Kasumi-1 (cell line): ENCODE measurements at places on chromosomes 7 and 10.
A peak's percentile ranks its signal among the peaks of the same experiment; 100 is the strongest.

DNA sequence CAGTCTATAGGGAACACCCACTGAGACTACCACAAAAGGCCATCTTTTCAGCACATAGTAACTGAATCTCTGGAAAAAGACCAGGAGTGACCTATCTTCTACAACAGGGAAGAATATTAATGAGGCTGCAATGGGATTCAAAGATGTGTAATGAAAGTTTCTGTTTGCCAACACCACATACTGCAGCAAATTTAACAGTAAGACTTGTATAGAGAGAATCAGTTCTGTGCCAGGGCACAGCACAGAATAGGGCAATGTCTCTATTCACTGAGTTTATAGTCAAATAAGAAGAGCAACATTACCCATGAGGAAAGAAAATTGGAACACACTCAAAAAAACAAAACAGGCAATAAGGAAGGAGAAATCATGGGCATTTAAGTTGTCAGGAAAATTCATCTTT lies 91.4 kb upstream of the PTN start:
- no peak for DNase-seq

- DNase-seq = no peak
Observed at GRCh38 chr7:128886391-128887168, 23.9 kb downstream of the ATP6V1F start.

DNA sequence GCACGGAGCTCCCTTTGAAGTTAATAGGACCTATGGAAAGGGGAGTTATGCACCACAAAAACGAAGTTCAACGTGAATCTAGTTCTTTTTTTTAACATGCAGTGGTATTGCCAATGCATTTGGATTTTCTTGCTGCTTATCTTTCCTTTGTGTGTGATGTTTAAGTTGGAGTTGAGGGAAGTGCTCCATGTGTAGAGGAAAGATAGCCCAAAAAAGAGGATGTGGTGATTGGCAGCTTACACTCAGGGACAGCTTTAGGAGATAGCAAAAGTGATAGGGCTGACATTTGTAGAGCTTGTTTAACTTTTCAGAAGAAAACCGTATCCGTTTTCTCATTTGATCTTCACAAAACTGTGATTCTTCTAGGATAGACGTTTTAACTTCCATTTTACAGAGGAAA lies 101.3 kb downstream of the MDFIC start:
- DNase-seq = peak; percentile 81

- DNase-seq = no peak
Observed at GRCh38 chr7:33336820-33337219, 207.5 kb downstream of the BBS9 start.

DNA sequence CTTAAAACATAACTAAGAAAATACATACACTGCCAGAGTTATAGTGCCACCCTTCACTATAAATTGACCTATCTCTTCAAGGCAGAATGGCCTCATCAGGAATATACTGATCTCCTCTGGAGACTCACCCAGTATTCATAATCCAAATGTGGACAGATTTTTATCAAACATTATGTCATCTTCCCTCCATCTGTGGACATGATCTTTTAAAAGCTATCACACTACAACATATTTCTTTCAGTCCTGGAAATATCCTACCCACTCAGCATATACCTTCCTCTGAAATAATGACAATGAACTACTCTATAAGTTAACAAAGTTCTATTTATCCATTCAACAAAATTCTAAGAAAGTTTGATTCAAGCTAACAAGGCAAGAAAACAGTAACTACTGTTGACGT lies 3.2 kb downstream of the ZNF800 start:
- no peak for DNase-seq

DNA sequence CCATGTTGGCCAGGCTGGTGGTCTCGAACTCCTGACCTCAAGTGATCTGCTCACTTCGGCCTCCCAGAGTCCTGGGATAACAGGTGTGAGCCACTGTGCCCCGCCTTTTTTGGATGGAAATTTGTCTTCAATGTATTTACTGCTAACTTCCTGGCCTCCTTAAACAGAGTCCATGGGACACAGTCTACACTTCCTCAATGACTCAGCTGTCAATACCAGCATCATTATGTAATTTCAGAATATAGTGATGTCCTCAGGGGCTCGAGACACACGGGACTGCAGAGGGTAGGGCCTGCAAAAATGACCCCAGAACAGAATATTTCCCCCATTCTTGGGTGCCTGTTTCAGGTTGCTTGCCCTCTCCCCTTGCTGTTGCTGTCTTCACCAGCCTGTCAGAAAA lies 31.1 kb downstream of the CAMK2G start:
- no peak for DNase-seq

- no peak for DNase-seq
Observed at GRCh38 chr10:19620811-19621210, 195.4 kb upstream of the PLXDC2 start.

- no peak for DNase-seq
Observed at GRCh38 chr7:146126767-146127509, 10.3 kb downstream of the CNTNAP2 start.

DNA sequence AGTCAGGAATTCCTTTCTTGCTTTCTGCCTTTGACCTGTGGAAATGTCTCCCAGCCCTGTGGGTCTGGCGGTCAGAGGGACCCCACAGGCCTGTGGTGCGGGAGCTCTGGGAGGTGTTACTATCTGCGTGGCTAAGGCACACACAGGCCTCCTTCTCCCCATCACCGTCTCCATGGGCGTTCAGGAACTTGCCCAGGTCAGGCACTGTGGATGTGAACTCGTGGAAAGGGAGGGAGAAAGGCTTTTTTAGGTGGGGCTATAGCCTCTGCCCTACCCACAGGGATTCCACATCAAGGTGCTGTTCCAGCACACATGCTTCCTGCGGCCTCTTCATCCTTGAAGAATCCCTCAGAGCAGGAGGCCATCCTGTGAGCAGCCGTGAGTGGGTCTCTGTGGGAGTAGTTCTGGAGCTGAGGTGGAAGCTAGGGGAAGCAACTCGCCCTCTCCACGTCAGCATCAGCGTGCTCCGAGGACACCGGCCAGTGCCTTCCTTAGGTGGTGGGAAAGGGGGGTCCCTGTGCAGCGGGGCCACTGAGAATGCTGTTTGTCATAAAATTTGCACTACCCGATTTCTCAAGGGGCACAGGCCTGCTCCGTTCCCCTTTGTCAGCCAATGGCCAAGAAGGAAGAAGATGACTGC lies 7.5 kb upstream of the ATP6V0E2 start:
- DNase-seq = no peak

GRCh38 chr7:129707910-129708499 lies 96.5 kb downstream of the NRF1 start:
- no peak for DNase-seq

GRCh38 chr10:29030900-29031299 lies 258.0 kb upstream of the LYZL1 start:
- no peak for DNase-seq

- DNase-seq = no peak
Observed at GRCh38 chr10:131514454-131514853, 202.9 kb upstream of the TCERG1L start.

DNA sequence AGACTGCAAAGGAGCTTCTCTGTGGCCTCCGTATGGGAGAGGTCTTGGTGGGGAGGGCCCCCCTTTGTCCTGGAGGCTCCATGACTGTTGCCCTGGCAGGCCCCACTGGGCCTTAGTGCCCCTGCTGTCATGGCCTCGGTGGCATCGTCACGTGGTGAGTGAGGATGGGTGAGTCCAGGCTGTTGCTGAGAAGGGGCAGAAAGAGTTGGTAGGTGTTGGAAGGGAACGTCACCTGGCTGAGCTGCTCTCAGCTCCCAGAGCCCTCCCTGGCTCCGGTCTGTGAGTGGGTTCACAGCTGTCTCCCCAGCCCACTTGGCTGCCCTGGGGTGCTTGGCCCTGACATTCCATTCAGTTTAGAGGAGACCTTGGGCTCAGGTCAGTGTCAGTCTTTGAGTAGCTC lies 16.1 kb downstream of the SFRP5 start:
- no peak for DNase-seq

DNA sequence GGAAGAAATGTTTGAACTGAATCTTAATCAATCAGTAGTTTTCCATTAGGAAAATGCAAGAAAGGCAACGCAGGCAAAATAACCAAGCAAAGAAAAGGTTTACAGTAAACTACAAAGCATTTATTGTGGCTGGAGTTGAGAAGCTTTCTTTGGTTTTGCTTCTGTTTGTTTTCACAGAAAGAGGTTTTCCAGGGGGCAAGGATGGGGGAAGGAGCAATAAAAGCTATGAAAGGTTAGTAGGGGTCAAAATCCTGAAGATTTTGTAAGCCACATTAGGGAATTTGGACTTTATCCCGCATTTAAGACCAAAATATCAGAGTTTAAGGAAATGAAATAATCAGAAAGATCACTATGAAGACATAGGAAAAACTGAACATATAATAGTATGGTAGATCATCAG lies 51.1 kb downstream of the NT5C2 start:
- no peak for DNase-seq
